ENCODE measurements at places on chromosomes 12 and 14. TPM values are rescaled to one million over a fixed set of nuclear protein-coding genes. Genes with fewer than 3 reads are reported as not detected.

P2RX7 gene
- polyA plus RNA-seq, result 0.27 TPM

TSHR gene
- polyA plus RNA-seq, result 0.01 TPM

RNASE7 gene
- polyA plus RNA-seq, result not detected

RNASE1 gene
- polyA plus RNA-seq, result 87.9 TPM

E2F7 gene
- polyA plus RNA-seq, result 0.67 TPM

LRP1 gene
- 55.3 TPM for polyA plus RNA-seq

ABHD4 gene
- 24.6 TPM for polyA plus RNA-seq

C1QL4 gene
- polyA plus RNA-seq, result not detected

OR6S1 gene
- not detected for polyA plus RNA-seq

All from small intestine (tissue), 16 donors.